ENCODE measurements at places on chromosomes 16 and 17.

GRCh38 chr17:330993-331701 lies 21.5 kb downstream of the RPH3AL start:
- DNase-seq: no peak

GRCh38 chr16:1108299-1109252 lies 12.5 kb upstream of the C1QTNF8 start:
- DNase-seq: no peak

DNA sequence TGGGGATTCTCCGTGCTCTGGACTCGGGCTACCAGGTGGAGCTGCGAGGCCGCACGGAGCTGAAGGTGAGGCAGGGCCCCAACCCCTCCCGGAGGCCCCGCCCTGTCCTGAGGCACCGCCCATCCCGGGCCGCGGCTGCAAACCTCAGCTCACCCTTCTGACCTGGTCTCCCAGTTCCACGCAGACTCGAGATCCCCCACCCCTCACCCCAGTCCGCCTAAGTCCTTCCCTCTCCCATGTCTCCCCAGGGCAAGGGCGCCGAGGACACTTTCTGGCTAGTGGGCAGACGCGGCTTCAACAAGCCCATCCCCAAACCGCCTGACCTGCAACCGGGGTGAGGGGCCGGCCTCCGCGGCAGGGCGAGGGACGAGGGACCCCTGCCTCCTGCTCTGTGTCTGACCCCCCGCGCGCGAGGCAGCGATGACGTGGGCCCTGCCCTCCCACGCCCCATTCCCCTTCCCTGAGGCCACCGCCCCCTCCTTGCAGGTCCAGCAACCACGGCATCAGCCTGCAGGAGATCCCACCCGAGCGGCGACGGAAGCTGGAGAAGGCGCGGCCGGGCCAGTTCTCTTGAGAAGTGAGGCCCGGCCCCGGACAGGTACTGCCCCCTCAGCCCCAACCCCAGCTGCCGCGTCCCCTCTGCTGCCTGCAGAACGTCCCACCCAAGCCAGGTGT lies 13.7 kb downstream of the GUCY2D start:
- DNase-seq: peak; percentile 53

DNA sequence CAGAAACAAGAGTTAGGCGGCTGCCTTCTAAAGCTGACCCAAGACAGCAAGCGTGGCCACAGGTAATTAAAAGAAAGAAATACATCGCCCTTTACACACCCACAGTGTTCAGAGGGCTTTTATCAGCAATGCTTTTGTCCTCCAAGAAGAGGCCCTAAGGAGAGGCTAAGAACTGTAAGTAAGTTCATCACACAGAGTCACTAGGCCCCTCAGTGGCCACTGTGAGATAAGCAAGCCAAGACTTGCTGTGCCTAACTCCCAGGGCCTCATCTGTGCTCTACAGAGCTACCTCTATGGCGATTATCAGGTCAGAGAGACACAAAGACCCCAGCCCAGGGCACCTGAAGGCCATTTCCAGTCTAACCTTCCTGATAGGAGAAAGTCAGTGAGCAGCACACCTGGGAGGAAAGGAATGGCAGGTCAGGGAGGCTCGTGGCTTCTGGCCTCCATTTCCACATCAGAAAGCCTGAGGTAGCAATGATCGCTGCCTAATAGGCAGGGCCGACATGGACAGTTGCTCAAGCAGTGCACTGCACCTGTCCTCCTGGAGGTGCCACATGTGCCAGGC lies 545.2 kb upstream of the CDH11 start:
- DNase-seq: no peak

DNA sequence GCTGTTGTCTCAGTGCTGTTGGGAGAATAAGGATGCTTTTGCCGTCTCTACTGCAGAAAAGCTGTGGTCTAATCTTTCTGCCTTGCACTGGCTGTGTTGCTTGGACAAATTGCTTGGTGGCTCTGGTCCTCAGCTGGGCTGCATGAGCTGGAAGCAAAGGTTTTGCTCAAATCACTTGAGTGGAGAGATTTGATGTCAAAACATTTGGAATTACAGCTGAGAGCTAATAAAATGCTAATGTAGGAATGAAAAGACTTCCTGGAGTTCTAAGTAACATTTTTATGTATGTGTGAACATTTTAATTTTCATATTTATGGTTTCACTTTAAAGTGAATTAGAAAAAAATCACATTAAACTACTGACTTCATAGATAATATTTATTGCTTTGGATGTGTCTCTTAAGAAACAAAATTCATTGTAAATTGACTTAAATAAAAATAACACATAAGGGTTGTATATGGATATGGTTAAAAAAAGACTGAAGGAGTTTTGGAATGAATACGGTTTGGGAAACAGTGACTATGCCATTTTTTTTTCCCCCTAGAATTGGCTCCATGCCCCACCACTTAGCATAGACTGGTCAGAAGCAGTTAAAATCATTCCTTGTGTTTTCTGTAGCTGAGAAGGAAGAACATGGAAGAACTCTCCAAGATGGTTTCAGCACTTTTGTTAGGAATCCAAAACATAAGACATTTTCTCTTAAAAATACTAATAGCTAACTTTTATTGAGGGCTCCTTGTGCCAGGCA lies 39.2 kb upstream of the FAM20A start:
- no peak for DNase-seq

GRCh38 chr17:61289408-61290385 lies 109.9 kb upstream of the TBX2 start:
- no peak for DNase-seq

DNA sequence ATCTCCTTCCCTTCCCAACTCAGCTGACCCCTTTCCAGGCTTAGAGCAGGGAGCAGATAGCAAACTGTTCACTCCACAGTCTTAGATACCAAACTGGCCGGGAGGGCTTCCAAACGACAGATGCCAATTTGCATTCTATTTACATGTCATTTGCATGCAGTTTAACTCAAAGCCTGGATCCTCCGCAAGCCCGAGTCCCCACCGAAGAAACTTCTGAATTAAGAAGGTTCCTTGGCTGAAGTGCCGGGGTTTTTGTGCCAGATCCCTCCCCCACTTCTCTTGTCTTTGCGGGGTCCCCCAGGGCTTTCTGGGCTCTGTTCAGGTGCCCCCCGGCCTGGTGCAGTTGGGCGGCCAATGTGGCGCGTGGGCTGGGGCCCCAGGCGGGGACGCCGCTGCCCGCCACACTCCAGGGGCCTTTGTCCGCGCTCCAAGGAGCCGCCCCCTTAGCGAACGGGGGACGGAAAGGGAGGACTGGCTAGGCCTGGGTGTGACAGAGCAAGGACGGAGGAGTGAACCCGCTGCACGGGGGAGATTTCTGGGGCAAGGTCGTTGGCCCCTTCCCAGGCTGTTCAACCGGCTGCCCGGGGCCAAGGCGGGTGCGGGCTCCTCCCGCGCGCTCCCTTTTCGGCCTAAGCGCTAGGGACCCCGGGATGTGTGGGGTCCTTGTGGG lies 1.2 kb downstream of the GPRC5B start:
- DNase-seq: peak; percentile 43

- no peak for DNase-seq
Measured at GRCh38 chr17:47952171-47953021, 5.3 kb downstream of the PRR15L start.

GRCh38 chr17:67440277-67441051 lies 63.4 kb downstream of the PITPNC1 start:
- no peak for DNase-seq

DNA sequence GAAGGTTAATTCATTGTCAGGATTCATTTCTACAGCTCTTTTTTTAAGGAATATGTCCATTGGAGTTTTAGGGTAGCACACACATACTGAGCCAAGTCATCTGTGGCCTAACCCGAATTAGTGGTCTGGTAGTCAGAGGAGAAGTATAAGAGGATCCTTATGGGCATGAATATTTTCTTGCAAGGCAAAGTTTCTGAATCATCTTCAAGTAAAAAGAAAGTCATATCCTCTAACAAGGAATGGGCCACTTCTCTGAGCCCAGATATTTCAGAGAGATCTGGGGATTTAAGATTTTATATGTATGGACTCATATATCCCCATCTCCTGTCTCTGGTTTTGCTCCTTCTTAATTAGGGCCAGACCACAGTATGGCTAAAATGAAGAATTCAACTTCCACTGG lies 99.2 kb upstream of the CDH8 start:
- no peak for DNase-seq

DNA sequence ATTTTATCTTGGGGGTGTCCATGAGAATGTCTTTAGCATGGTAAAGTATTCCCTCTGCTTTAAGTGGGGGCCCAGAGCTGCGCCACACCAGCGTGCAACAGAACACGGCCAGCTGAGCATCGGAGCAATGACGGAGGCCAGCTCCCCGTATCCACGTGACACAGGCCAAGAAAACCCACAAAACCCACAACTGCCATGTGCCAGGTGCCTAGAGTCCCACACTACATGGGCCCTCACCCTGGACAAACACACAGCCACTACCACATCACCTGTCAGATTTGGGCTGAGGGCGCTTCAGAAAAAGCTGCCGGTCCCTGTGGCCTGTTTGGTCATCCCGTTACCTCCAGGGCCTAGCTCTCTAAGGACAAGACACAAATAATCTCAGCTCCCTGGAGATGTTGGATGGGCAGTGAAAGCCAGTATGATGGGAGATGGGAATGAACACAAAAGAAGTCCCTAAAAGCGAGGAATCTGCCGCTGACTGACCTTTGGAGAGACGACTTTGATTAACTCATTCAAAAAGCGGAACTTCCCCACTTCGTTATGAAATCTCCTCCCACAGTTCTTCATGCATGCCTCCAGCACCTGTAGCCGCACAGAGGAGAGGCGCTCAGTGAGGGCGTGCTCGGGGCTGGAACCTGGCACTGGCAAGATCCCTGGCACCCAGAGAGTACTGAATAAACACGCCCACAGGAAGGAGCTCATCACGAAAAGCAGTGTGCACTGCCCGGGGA lies 17.1 kb downstream of the GGA3 start:
- DNase-seq: no peak

GRCh38 chr17:38870259-38871165 lies 654 bp downstream of the LASP1 start:
- peak; percentile 79 for DNase-seq

GRCh38 chr16:28110977-28111376 lies 47.5 kb upstream of the GSG1L start:
- no peak for DNase-seq

DNA sequence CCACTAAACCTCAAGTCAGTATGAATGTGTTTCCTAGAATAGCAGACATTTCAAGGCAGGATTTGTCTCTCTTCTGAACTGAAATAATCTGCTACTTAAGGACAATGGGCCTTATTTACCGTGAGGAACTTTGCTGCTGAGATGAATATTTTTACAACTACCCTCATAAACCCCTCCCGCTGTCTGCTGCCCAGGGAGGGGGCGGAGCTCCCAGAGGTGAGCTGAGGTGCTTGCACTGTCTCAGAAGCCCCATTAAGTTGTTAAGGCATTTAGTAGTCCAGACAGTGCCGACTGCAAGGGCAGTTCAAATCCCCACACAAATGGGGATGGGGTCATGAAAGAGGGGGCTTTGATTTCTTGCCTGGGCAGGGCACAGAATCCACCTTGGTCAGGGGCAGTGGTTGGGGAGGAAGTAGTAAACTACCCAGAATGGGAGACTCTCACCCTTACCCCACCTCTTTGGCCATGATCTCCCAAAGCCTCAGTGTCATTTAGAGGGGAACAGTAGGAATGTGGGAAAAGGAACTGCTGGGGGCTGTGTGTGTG lies 19.2 kb downstream of the HNF1B start:
- no peak for DNase-seq

GRCh38 chr16:23949630-23950290 lies 114.0 kb downstream of the PRKCB start:
- peak; percentile 65 for DNase-seq

DNA sequence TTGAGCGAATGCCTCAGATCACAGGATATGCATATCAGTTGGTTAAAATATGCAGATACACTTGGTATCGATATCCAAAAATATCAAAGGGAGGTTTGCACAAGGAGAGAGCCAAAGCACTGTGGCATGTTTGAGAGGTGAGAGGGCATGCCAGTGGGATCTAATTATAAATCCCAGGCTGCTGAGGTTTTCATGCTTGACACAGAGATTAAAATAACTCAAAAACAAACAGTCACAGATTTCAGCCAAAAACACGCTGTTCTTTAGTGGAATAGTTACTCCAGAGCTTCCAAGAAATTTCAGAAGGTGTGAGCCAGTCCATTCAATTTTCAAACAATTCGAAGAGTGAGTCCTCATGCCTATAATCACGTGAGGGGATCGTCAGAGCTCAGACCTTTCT lies 477.9 kb downstream of the SOX9 start:
- no peak for DNase-seq

DNA sequence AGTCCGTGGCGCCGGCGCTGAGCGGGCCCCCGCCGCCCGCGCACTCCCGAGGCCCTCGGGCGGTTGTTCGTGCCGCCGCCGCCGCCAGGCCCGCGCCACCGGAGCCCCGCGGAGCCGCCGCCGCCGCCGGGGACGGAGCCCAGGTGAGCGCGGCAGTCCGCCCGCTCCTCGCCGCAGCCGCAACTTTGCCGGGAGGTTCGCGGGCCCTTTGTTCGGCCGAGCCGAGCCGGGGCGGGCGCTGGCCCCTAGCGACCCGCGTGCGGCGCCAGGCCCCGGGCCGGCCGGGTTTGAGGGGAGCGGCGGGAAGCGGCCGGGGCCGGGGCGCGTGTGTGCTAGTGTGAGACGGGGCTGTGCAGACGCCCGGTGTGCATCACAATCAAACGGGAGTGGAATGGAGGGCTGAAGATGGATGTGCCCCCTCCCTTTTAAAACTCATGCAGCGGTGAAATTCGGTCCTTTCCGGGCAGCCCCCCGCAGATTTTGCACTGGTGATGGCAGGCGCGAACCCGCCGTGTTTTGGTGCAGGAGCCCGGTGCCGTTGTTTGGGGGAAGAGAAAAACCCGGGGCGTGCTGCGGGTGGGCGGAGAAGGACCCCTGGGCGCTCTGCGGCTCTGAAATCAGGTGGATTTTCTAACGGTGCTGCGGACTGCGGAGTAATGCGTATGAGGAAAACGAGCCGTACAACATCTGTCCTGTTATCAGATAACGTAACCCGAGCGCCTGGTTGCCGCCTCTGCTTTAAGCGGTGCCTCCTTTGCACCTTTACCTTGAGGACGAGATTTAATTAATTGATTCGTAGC lies 823 bp downstream of the TNRC6C start:
- peak; percentile 67 for DNase-seq

- no peak for DNase-seq
Measured at GRCh38 chr16:67963662-67964321, 4.6 kb downstream of the SLC12A4 start.

GRCh38 chr17:40886090-40886489 lies 1.0 kb upstream of the KRT20 start:
- no peak for DNase-seq

- no peak for DNase-seq
Measured at GRCh38 chr17:73160980-73161630, 3.7 kb upstream of the SSTR2 start.

Measured in activated T-cell treated with anti-CD3 and anti-CD28 coated beads, Interleukin-2, amount 50 U/mL, for 24 hours (primary cell).